ENCODE measurements at places on chromosomes 16 and 17.

- no peak for DNase-seq
Measured at GRCh38 chr17:18005496-18005895, 32.8 kb downstream of the DRC3 start.

DNA sequence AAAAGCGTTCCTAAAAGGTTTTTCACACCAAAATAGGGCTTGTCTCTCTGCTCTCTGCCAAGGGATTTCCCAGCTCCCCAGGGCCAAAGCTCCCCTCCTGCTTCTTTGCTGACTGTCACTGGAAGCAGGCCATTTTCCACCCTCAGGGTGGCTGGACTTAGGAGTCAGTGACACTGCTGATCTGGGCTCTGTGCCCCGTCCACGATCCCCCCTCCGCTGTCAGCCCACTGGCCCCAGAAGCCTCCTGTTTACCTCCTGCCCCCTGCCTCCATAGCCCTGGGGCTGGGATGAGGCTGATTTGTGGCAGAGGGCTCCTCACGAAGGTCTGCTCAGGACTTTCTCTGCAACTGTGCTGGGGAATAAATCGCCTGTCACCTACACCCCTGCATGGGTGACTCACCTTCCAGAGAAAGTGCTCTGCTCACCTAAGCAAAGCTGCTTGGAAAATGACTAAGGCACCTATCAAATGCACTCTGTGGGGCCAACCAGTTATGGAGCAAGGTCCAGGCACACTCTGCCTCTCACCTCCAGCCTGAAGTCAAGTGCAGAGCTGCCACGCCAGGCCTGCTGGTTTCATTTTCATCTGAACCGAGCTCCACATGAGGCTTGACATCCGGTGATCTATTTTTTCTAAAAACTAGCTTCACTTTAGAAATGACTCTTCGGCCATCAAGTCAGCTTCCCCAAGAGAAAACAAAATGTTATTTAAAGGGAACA lies 4.9 kb downstream of the MAP3K14 start:
- DNase-seq: peak; percentile 78

DNA sequence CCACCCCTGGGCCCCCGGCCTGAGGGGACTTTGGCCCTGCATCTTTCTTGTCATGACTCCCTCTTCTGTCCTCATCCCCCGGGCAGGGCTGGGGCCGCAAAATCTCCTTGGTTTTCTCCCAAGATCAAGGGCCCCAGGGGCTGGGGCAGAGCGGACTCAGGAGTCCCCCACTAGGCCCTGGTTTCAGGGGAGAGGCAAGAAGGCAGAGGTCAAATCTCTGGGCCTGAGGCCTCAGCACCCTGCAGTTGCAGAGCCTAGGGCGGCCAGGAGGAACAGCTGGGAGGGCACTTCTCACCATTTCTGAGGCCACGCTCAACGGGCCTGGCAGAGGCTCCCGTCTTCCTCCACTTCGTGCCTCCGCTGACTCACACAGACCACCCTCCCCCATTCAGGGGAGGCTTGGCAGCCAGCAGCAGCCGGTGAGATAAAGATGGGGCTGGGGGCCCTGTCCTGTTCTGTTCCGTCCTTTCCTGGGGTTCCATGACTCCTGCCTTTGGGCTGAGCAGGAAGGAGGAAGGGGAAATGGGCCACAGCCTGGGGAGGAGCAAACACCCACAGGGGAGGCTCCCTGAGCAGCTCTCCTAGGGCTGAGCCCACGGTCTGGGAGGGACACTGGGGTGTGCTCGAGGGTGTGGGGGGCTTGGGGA lies 12.4 kb downstream of the ZSCAN10 start:
- no peak for DNase-seq

DNA sequence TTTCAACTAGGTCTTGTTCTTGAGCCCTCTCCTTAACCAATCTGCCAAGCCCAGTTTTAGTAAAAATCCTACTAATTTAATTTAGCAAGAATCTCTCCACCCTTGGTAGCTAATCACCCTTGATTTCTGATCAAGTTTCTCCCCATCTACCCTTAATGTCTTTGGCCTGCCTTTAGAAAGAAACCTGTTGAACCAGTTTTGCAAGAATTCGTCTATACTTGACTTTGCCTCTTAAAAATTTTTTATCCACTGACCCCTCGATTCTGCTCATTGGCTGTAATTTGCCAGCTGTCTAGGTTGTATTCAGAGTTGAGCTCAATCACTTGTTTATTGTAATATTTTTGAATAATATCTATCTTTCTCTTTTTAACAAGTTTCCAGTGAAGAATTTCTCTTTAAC lies 1138.5 kb downstream of the CDH11 start:
- DNase-seq: no peak

- DNase-seq: no peak
Measured at GRCh38 chr16:57852189-57852588, 49.9 kb upstream of the KIFC3 start.

- DNase-seq: no peak
Measured at GRCh38 chr17:61302953-61303816, 96.5 kb upstream of the TBX2 start.

All from CD4-positive, alpha-beta T cell treated with Interleukin-21 for 1 hour (primary cell).